ENCODE measurements at places on chromosomes 13 and 19.

DNA sequence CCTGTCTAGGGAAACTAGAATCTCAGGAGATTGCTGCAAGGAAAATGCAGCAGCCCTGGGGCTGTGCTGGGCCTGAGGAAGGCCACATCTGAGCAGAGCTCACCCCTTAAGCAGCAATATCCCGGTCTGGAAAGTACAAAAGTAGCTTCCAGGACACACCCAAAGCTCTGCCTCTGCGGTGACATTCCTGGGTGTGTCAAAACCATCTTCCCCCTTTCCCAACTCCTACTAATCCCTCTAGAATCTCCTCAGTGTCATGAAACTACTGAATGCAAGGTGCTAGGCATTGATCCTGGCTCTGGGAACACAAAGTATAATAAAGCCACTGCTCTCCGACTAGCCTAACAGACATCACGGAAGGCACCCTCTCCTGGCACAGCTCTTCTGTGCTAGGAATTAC lies 5.0 kb downstream of the PBX4 start:
- DNase-seq = no peak

- DNase-seq = no peak
Observed at GRCh38 chr13:105139380-105140285, 1395.8 kb downstream of the EFNB2 start.

- no peak for DNase-seq
Observed at GRCh38 chr13:103222683-103223082, 156.5 kb upstream of the SLC10A2 start.

- no peak for DNase-seq
Observed at GRCh38 chr19:43902399-43902798, 32.7 kb downstream of the ZNF45 start.

DNA sequence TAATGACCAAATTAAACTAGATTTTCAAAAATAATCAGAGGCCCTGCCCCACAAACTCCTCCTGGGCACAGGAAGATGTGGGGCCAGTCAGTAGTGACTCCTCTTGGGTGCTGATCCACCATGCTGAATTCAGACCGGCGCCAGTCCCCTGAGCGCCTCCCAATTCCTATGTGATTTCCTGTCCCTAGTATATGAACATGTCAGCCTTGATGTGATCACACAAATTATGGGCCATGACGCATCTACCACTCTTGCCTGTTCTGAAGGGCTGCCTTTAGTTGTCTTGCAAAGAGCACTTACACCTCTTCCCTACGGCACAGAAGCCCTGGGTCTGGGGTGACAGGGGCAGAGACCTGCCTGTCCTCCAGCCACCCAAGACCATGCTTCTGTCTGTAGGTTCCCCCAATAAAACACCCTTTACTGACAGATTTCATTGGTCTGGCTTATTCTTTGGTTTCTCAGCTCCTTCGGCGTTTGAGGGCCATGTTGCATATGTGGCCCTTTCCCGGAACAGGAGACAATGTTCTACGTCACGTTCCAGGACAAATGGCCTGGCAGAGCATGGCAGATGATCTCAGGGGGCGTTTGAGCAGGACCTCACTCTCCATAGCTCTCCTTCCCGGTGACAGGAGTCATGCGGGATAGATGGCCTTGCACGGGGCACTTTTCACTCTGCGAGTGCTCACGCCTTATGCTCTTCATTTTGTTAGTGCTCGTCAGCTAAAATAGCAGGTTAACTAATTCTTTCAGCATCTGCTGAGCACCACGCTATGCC lies 5.6 kb upstream of the ATP11A start:
- no peak for DNase-seq

DNA sequence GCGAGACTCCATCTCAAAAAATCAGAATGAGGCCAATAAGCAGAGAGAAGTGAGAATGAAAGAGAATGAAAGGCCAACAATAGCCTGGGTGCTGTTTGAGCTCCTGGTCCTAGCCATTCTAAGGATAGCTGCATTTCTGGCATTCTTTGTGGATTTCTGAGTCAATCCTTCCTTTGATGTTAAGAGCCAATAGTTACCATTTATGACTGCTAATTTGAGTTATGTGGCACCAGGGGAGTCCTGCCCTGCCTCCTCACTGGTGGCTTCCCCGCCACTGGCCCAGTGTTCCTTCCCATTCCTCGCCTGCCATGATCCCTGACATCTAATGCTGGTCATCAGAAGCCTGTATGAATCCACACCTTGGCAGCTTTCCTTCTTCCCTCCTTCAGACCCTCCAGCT lies 991.2 kb downstream of the UQCRFS1 start:
- DNase-seq = no peak

DNA sequence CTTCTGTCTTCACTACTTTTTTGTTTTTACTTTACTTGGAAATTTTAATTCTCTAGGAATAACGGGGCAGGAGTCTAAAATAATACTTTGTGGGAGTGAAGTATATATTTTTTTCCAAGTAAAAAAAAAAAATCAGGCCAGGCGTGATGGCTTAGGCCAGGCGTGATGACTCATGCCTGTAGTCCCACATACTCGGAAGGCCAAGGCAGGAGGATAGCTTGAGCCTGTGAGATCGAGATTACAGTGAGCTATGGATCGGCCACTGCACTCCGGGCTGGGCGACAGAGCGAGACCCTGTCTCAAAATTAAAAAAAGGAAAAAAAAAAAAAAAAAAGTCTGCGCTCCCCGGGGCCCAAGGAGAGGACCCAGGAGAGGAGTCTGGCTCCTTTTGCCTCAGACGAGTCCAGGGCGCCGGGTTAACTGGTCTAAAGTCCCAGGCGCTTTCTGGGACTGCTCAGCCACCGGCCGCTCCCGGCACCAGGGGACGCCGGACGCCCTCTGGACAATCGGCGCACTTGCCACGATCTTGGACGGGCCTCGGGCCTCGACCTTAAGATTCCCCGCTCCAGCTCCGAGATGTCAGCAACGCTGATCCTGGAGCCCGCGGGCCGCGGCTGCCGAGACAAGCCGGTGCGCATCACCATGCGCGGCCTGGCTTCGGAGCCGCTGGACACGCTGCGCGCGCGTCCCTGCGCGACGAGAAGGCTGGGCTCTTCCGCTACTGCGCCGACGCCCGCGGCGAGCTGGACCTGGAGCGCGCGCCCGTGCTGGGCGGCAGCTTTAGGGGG lies 2.7 kb upstream of the ZFP82 start:
- DNase-seq = no peak

- no peak for DNase-seq
Observed at GRCh38 chr19:17314007-17314593, 4.7 kb downstream of the DDA1 start.

DNA sequence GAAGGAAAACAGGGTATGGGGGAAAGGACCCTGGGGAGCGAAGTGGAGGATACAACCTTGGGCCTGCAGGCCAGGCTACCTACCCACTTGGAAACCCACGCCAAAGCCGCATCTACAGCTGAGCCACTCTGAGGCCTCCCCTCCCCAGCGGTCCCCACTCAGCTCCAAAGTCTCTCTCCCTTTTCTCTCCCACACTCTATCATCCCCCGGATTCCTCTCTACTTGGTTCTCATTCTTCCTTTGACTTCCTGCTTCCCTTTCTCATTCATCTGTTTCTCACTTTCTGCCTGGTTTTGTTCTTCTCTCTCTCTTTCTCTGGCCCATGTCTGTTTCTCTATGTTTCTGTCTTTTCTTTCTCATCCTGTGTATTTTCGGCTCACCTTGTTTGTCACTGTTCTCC lies 2.7 kb downstream of the KLK3 start:
- no peak for DNase-seq

DNA sequence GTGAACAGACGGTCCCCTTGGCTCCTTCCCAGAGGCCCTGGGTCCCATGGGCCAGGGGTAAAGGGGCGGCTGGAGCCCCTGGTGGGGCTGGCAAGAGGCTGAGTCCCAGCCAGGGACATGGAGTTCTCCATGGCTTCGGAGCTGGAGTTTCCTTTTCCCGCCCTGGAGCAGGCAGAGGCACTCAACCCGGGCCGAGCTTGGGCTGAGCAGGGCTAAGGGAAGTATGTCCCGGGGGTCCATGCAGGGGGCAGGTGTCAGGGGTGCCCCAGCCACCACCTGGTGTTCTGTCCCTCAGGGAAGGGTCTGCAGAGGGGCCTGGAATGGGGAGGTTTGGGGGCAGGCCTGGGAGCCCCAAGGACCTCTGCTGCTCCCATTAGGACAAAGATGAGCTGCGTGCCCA lies 54.0 kb upstream of the TPM4 start:
- DNase-seq = no peak

- no peak for DNase-seq
Observed at GRCh38 chr19:19211499-19212420, at the start of gene NCAN. Gene NCAN (plus strand): TSS chr19:19211958. CDS start chr19:19216954, 4,996 bp downstream.

- DNase-seq = peak; percentile 42
Observed at GRCh38 chr19:13986348-13986904, 19.7 kb downstream of the RFX1 start.

- no peak for DNase-seq
Observed at GRCh38 chr19:811506-812048, 10.2 kb downstream of the PLPPR3 start.

DNA sequence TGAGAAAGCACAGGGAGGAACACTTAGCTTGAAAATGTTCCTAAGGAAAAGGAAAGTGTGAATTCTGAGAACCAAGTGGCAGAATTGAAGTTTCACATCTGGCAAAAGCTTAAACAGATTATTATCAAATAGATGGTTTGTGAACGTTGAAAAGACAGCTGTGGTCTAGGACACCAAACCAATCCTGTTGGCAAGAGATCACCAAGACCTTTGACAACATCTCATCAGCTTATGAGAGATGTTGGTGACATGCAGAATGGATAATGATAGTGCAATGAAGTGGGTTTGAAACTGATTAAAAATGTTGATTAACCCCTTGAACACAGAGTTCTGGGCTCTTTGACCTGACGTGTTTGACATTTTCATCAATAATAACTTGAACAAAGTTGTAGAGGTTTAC lies 74.6 kb upstream of the GPR183 start:
- DNase-seq = no peak

- DNase-seq = no peak
Observed at GRCh38 chr13:48505012-48505411, 27.9 kb downstream of the RCBTB2 start.

DNA sequence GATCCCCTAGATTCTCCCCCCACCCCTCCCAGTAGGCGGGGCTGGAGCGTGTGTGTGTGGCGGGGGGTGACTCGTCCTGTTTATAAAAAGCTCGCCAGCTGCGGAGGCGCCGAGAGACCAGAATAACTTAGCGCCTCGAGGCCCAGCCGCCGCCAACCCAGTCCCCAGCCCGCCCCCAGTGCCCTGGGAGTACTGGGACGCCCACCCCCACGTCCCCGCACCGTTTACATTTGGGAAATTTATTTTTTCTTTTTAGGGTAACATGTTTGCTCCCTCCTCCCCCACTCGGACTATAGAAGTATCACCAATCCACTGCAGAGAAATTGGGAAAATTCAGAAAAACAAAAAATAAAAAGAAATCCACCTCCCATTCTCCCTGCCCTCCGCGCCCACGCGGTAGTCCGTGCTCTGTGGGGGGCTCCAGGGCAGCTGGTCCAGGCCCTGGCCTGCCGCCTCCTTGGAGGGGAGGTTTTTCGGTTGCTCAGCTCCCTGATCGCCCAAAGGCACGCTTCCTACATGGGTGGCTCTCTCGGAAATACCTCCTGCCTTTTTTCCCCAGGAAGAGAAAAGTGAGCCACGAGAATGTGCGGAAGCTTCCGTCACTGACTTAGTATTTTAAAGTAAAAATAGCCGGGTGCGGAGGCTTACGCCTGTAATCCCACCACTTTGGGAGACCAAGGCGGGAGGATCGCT lies 1.5 kb upstream of the RAB3A start:
- no peak for DNase-seq

DNA sequence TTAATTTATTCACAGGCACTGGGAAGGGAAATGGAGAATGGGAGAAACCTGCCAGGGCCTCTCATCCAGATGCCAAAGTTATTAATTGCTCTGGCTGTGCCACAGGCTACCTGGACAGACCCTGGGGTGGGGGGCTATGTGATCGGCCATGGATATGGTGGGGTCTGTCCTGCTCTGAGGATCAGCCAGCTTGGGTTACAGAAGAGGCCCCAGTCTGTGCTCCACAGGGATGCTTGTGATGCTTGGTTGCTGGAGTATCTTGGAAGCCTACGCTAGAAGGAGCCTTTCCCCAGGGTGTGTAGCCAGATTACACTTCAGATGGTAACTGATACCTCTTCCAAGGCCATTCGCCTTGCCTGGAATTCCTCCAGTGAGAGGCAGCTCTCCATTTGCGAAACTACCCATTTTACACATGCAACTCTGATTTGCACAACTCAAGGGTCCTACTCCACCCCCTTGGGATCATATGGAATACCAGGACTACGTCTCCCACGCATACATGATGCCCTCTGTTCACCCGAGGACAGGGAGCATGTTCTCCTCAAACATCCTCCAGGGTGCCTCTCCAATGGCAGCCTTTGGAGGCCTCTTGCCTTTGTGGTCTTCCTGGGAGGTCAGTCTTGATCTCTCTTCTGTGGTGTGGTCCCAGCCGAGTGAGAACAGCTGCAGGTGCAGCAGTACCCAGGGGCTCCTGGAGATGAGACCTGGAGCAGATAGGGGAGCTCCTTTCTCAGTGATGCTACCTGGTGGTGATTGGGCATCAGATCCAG lies 186.6 kb upstream of the TSHZ3 start:
- DNase-seq = no peak

DNA sequence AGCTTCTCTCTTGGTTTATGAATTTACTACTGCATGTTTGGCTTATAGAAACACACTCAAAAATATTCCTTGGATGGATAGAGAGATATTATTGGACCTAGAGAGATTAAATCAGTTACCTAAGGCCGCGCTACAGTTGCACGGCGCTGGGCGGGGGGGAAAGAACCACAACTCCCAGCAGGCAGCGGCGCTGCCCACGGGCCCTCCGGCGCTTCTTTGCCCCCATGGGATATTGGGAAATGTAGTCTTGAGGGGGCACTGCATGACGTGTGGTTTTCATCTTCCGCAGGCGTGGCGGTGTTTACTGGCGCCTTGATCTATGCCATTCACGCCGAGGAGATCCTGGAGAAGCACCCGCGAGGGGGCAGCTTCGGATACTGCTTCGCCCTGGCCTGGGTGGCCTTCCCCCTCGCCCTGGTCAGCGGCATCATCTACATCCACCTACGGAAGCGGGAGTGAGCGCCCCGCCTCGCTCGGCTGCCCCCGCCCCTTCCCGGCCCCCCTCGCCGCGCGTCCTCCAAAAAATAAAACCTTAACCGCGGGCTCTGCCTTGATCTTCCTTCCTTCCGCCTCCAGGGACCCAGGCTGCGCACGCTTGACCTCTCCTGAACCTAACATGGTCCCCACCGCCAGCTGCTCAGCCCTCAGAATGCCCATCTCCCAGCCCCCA lies 4.8 kb downstream of the EMP3 start:
- no peak for DNase-seq

GRCh38 chr13:49784886-49785570 lies 7.5 kb downstream of the KPNA3 start:
- DNase-seq = no peak

- DNase-seq = no peak
Observed at GRCh38 chr13:92829930-92830329, 396.7 kb upstream of the GPC6 start.

GRCh38 chr13:46995874-46996273 lies 99.0 kb upstream of the HTR2A start:
- no peak for DNase-seq

DNA sequence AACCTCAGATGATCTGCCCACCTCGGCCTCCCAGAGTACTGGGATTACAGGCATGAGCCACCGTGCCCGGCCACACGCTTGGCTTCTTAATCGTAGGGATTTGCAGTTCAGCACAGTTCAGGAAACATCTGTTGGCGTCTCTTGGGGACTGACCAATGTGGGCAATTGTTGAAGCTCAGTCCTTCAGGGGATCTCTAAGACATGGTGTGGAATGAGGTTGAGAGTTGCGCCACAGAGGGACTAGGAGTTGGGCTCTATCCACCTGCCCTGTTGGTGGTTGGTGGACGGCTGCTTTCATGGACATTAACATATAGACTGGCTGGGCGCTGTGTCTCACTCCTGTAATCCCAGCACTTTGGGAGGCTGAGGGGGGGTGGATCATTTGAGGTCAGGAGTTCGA lies 37.3 kb upstream of the SIN3B start:
- no peak for DNase-seq

- no peak for DNase-seq
Observed at GRCh38 chr13:60112771-60113170, 51.0 kb downstream of the DIAPH3 start.

Measured in glomerular endothelial cell (primary cell).